Mesothelial cell of epicardium (in vitro differentiated cells): ENCODE measurements at places on chromosomes 1 and 21. TPM values are rescaled to one million over a fixed set of nuclear protein-coding genes. Genes with fewer than 3 reads are reported as not detected.

DNA sequence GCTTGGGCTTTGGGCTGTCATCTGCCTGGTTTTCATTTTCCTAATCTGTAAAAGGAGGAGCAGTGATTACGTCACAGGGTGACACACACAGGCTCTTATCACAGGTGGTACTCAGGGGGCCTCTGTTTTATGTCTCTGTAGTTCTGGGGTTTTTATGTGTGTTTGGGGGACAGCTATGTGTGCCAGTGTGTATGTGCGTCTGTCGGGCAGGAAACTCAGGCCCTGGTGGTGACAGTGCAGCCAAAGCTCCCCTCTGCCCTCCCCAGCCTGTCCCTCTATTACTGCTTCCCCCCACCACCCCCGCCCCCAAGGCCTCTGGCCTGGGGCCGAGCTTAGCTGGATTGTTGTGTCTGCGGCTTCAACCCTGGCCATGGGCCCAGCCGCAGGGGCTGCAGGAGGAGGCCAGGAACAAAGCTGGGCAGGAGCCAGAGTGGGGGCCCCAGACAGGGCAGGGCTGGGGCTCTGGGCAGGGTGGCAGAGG is 13.3 kb downstream of the MFAP2 start:
- DNase-seq, result peak; percentile 62

DNA sequence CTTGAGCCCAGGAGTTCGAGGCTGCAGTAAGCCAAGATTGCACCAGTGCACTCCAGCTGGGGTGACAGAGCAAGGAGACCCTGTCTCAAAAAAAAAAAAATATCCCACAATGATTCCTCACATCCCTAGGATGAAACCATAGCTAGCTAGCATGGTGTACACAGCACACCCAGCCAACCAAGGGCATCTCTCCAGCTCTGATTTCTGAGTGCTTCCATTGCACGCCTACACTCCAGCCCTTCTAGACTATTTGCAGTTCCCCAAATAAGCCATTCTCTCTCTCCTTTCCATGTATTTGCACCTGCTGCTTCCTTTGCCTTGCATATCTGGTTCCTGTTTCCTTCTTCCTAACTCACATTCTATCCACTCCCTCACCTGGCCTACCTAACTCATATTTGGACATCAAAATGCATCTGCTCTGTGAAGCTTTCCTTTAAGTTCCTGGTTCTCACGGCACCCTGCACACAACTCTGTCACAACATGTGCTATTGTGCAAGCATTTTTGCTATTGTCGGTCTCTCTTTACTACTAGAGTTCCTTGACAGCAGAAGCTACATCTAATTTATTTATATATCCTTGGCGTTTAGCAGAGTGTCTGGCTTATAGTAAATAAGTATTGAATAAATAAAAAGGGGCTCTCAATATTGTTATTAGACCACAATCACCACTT is 2.4 kb upstream of the ELAPOR1 start:
- no peak for DNase-seq

GRCh38 chr1:100387657-100388350 is 35.5 kb downstream of the CDC14A start:
- DNase-seq, result no peak

The FAM72A gene
- 1.7 to 2.5 TPM (median 2.0 TPM) in 3 replicates for total RNA-seq
